ENCODE measurements at places on chromosomes 6 and 20. TPM values are rescaled to one million over a fixed set of nuclear protein-coding genes. Genes with fewer than 3 reads are reported as not detected.
A peak's percentile ranks its signal among the peaks of the same experiment; 100 is the strongest.

Gene FLRT3
- 5.2 TPM for total RNA-seq

Gene BNIP5
- total RNA-seq, result not detected

Gene PKIB
- not detected for total RNA-seq

Gene OR2J3
- not detected for total RNA-seq

DNA sequence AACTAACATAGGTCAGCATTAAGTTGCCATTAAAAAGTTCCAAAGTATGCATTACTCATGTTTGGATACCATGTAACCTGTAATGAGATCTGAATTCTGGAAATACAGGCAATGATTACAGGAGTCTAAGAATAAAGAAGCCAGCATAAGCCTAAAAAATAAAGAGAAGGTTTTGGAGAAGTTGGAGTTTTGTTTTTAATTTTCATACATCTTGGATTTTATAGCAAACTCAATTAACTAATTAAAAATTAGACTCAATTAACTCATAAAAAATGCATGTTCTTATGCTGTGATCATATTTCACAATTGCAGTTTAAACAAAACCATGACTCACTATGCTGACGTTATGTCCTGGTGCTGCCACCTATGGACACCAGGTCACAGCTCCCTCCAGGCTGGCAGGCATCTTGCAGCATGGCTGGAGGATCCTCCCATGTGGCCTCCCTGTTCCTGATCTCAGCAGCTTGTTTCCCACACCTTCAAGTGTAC, 648.8 kb upstream of the AGPAT4 start:
- H3K36me3 ChIP-seq, result no peaks in the 10 kb centered on the region
- no peak for DNase-seq
- no peak overlapping the region for H3K27ac ChIP-seq
- H3K27me3 ChIP-seq, result no peaks in the 10 kb centered on the region

GRCh38 chr6:46949632-46950280, 28.0 kb upstream of the ADGRF5 start:
- no peak overlapping the region for H3K4me3 ChIP-seq
- H3K36me3 ChIP-seq, result no peaks in the 10 kb centered on the region
- H3K27me3 ChIP-seq, result no peaks in the 10 kb centered on the region
- H3K27ac ChIP-seq, result peak overlapping the region; percentile 74

- no peak overlapping the region for H3K27ac ChIP-seq
- DNase-seq, result no peak
- H3K4me1 ChIP-seq, result no peaks in the 10 kb centered on the region
These were observed 58.4 kb downstream of the MTFR2 start for GRCh38 chr6:136191606-136192312.

GRCh38 chr6:166109608-166110007, 58.0 kb downstream of the TBXT start:
- no peak overlapping the region for H3K27ac ChIP-seq
- no peaks in the 10 kb centered on the region for H3K27me3 ChIP-seq
- no peaks in the 10 kb centered on the region for H3K4me1 ChIP-seq
- H3K4me3 ChIP-seq, result no peak overlapping the region

GRCh38 chr6:44010411-44011349, 116.6 kb downstream of the MRPL14 start:
- no peaks in the 10 kb centered on the region for H3K27me3 ChIP-seq
- no peaks in the 10 kb centered on the region for H3K4me1 ChIP-seq
- no peak overlapping the region for H3K27ac ChIP-seq
- no peaks in the 10 kb centered on the region for H3K36me3 ChIP-seq
- H3K4me3 ChIP-seq, result no peak overlapping the region

- H3K27me3 ChIP-seq, result no peaks in the 10 kb centered on the region
- H3K36me3 ChIP-seq, result no peaks in the 10 kb centered on the region
- H3K4me3 ChIP-seq, result no peak overlapping the region
- no peak for DNase-seq
These were observed 163.3 kb downstream of the SCML4 start for GRCh38 chr6:107660839-107661238.

Gene CAP2
- total RNA-seq, result 17.0 TPM

Gene TOX2
- 0.26 TPM for total RNA-seq

Gene PTPRT
- total RNA-seq, result under 0.01 TPM

GRCh38 chr6:144909753-144910285, 624.7 kb downstream of the UTRN start:
- H3K27ac ChIP-seq, result no peak overlapping the region
- H3K27me3 ChIP-seq, result no peaks in the 10 kb centered on the region
- H3K4me1 ChIP-seq, result no peaks in the 10 kb centered on the region
- H3K4me3 ChIP-seq, result no peak overlapping the region
- no peaks in the 10 kb centered on the region for H3K36me3 ChIP-seq
- no peak for DNase-seq

Gene SLPI
- 30.8 TPM for total RNA-seq

Measured in uterus (tissue), 4 donors.